ENCODE measurements at places on chromosomes 12 and 14.
A peak's percentile ranks its signal among the peaks of the same experiment; 100 is the strongest.

DNA sequence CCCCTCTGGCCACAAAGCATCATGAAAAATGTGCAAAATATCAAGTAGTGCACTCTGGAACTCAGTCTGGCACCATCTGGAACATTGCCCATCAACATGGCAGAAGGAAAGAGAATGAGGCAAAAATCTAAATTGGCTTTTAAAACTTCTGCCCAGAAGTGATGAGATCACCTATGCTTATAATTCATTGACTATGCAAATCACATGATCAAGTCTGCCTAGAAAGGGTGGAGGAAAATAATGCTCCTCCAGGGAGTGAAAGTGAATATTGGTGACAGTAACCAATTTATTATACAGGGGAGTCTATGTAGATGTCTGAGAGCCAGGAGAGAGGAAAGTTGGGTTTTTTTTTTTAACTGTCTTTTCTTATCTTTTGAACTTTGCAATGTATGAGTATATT is 73.3 kb upstream of the HIF1A start:
- no peak for DNase-seq

- no peak for DNase-seq
Measured at GRCh38 chr14:63565448-63565847, 22.3 kb upstream of the PPP2R5E start.

GRCh38 chr12:8905546-8905945 is 8.8 kb upstream of the PHC1 start:
- DNase-seq = no peak

- DNase-seq = no peak
Measured at GRCh38 chr14:99684410-99684934, 374 bp downstream of the CYP46A1 start.

- no peak for DNase-seq
Measured at GRCh38 chr14:80924365-80925103, 17.0 kb downstream of the CEP128 start.

DNA sequence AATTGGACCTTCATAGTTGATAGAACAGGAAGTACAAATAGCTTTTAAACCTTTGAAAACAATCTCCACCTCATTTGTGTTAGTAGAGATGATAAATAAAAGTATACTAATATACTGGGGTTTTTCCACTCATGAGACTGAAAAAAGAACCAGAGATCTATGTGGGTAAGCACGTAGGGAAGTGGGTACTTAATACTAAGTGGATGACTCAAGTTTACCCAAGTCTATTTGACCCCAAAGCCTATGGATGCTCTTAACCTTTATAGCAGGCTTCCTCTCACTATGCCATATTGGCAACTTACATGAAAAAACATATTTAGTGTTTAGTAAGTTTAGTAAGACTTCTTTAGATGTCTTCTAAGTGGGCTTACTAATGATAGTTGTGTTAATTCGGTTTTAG is 49.2 kb upstream of the CHPT1 start:
- DNase-seq = peak; percentile 6

- no peak for DNase-seq
Measured at GRCh38 chr14:59116984-59117415, 71.5 kb upstream of the DAAM1 start.

GRCh38 chr14:66508547-66508845 is 549 bp downstream of the GPHN start:
- no peak for DNase-seq

DNA sequence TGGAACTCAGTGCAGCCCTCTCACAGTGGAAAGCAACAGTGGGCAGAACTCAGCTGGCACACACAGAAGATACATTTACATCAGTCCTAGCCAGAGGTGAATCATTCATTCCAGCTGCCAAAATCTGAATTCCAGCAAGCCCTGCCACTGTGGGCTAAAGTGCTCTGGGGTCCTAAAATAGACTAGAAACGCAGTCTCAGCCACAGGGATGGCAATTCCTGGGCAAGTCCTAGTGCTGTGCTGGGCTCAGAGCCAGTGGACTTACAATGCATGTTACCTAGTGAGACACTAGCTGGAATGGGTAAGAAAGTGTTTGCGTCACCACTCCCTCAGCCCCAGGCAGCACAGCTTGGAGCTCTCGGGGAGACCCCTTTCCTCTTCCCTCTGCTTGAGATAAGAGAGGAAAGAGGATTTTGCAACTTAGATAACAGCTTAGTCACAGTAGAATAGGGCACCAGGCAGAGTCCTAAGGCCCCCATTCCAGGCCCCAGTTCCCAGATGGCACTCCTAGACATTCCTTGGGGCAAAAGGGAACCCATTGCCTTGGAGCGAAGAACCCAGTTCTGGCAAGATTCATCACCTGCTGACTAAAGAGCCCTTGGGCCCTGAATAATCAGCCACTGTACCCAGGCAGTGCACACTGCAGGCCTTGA is 592.9 kb downstream of the FSCB start:
- no peak for DNase-seq

GRCh38 chr12:119710965-119711551 is 43.1 kb downstream of the PRKAB1 start:
- peak; percentile 94 for DNase-seq

DNA sequence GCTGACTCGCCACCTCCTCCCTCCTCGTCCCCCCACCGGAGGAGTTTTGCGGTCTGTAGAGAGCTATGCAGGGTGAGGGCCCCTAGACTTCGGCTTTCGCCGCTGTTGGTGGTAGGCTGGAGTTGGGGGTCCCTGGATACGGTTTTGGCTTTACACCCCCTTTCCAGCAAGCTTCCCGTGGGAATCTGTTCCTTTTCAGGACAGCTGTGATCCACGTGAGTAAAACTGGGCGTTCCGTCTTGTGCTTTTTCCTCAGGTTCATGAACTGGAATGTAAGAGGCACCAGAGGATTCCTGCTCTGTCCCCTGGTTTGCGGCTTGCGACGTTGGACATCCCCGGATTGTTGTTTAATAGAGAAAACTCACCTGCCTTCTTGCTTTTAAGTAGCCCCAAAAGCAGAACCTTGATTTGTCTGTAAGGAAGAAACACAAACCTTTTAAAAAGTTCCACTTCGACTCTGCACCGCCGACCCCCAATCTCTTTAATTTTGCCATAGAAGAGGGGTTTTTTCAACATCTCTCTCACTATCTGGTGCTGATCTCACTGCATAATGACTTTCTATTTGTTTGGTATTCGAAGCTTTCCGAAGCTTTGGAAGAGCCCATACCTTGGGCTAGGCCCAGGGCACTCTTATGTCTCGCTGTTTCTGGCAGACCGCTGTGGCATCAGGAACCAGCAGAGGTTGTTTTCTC is 490 bp downstream of the PRORP start:
- peak; percentile 91 for DNase-seq

DNA sequence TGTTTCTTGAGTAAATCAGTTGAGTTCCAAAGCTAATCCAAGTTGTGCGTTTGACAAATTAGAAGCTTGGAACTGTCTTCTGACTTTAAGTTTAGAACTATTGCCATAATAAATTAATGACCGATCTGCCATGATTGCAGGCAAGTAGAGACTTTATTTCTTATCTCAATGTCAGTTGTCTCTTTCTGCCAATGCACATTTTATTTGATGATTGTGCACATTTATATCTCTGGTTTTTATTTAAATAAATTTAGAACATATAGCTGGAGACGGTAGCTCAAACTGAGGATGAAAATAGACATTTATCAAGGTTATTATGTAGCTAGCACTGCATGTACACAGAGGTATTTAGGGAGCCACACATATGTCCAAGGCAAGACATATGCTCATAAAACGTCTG is 34.1 kb downstream of the SLCO1B1 start:
- no peak for DNase-seq

- no peak for DNase-seq
Measured at GRCh38 chr14:24408764-24409163, 10.0 kb downstream of the NYNRIN start.

DNA sequence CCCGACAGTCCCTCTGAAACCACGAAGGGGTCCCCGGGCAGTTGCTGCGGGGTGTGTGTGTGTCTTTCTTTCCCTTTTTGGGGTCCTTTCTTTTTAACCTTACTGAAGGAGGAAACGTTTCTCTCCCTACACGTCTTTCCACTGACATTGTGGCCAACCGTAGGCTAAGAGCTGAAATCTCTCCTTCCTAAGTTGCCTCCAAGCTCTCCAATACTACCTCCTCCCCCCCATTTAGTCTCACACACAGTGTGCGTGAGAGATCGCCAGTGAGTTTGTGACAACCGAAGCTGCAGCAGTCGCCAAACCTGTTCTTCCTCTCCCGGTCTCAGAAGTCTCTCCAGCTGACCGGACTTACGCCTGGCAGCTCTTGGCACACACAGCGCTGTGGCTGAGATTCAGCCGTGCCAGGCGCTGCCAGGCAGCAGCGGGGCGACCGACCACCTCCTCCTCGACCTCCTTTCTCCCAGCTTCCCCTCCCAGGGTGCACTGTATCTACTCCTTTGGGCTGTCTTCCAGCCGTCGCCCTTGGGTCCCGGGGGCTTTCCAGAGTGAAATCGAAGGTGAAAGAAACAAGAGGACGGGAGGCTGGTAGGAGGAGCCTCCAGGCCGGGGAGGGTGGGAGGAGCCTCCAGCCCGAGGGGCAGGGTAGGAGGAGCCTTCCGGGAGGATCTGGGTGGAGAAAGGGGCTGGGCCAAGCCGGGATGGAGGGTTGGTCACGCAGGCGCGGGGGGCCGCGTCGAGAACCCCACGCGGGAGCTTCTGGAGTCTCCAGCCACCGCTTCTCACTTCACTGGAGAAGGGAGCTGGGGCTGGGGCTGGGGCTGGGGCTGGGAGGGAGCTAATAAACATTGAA is at the start of gene TMTC2:
Gene TMTC2, plus strand, starts transcription at position 739 of the 853 bp plus-strand sequence.
- DNase-seq = peak; percentile 94

DNA sequence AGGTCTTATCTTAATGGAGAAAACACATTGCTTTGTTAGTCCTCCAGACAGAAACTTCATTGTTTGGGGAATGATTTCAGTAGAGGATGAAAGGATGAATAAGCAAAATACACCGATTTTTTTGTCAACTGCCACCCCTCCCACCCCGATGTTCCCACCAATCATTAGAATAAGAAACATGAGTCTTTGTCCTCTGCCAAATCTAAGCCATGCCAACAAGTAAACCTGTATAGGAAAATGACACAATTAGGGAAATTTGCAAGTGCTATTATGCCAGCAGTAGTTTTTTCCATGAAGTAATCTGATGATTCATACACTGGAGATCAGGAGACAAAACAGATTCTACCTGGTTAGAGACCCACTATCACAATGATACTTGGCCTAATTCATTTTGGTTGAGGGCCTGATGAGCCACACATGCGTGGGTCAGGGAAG is 35.9 kb downstream of the FLRT2 start:
- no peak for DNase-seq

- no peak for DNase-seq
Measured at GRCh38 chr14:99632410-99633035, 12.4 kb upstream of the HHIPL1 start.

DNA sequence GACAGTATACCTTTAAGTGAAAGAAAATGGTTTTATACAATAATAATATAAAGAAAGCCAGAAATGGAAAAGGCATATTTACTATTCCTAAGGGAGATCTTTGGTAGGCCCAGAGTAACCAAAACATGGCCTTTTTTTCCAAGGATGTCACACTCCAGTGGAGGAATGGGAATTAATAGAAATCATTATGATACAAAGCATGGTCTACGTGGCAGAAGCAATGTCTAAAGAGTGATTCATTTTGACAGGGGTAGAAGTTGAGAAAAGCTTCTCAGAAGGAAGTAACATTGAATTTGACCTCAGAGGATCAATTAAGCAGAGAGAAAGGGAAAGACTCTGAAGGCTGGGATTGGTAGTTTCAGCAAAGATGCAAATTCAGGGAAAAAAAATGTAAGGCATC is 208.6 kb downstream of the BTG1 start:
- no peak for DNase-seq

DNA sequence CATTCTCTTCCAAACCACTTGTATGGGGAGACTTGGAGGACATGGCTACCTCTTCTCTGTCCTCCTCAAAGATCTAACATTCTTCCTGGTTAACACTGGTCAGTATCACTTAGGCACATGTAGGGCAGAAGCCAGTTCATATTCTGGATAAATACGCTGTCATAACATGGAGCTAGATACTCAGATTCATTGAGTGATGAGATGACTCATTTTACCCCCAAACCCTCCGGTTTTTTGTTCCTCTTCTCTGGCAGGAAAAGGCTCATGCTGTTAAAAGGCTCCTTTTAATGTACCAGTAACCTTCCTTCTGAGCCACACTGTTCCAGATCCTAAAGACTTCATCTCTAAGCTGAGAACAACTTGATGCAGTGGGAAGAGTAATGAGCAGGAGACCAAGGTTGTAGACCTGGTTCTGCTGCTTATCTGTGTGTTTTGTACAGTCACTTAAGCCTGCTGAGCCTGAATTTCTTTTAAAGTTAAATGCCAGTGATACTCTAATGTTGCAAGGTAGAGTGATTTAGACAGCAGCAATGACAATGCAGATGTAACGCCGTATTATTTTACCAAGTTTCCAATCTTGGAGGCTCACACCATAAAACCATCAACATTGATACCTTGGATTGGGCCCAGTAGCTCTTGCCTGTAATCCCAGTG is 57.3 kb upstream of the ELK3 start:
- DNase-seq = no peak

GRCh38 chr12:31297572-31298514 is 28.1 kb downstream of the SINHCAF start:
- DNase-seq = no peak

DNA sequence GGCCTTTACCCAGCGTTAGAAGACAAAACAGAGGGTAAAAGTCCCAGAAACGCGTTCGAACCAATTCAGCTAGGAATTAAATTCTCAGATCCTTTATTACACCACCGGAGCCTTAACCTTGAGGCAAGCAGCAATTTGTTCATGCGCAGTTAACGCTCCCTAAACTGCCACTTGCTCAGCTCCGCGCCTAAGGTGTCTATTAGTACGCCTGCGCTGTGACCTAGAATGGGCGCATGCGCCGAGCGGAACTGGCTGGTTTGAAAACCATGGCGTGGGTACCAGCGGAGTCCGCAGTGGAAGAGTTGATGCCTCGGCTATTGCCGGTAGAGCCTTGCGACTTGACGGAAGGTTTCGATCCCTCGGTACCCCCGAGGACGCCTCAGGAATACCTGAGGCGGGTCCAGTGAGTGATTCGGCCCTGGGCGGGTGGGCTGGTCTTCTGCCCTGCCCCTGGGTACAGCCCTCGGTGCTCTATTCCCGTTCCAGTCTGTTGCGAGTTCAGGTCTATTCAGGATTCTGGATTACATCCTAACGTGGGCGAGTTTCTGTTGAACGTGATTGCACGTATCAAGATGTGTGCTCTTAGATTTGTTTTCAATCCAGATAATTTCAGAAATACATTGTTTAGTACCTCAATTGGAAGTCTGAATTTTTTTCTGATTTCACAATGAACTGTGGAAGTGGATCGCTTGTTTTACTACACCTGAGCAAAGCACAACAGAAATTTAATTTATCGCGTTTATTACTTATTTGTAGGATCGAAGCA is at the start of gene GEMIN2:
Gene GEMIN2, plus strand, starts transcription at position 251 of the 766 bp plus-strand sequence. Its CDS starts 16 bp downstream, at position 267.
- peak; percentile 98 for DNase-seq

DNA sequence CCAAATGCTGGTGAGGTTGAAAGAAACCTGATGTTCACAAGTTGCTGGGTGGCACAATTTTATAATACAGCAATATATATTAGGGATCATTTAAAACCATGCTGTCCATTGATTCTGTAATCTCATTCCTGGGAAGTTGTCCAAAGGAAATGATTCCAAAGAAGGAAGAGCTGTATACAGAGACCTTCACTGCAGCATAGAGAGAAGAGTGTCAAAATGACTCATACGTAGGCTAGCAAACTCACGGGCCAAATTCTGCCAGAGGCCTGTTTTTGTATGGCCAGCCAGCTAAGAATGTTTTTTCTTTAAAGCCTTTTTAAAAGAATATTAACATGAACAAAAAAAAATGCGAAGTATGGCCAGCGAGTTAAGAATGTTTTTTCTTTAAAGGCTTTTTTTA is 69.2 kb upstream of the MED13L start:
- no peak for DNase-seq

All from NCI-H2029 (cell line).